ENCODE measurements at places on chromosomes 7 and 10. TPM values are rescaled to one million over a fixed set of nuclear protein-coding genes. Genes with fewer than 3 reads are reported as not detected.

Gene SLC25A40
- 48.7 TPM for total RNA-seq

Gene CHST3
- not detected for total RNA-seq

Gene C1QL3
- not detected for total RNA-seq

Gene TRPV5
- not detected for total RNA-seq

Gene INMT
- 0.12 TPM for total RNA-seq

Gene SFXN2
- total RNA-seq, result 22.1 TPM

Gene VSTM4
- not detected for total RNA-seq

Gene C10orf120
- total RNA-seq, result not detected
